ENCODE measurements at places on chromosomes 3 and 15.

DNA sequence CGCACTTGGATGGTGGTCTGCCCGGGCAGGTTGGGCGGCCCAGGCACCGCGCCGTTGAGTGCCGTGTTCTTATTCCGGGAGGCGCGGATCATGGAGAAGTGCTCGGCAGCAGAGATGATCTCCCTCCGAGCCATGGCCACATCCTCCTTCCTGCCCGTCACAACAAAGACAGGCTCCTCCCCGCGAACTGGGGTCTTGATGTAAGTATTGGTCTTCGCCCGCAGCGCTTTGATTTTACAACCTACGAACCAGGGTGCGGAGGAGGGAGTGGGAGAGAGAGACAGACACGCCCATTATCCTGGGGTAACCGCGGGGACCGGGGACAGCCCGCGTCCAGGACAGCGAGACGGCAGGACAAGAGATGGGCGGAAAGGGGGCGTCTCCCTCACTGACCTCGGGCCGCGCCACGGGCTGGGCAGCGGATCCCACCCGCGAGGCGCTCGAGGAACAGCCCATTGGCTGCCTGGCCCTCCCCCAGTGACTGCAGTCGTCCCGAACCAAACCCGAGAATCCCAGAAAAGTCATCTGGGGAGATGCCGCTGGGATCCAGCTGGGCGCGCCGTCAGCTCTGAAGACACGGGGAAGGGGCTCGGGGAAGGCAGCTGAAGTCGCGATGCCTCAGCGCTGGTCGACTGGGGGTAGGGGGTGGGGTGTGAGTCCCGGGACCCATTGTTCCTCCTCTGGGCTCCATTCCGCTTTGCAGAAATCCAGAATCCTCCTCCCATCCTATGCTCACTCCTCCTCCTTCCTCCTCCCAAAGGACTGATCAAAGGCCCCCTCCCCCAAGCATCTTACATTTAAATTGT lies 1.2 kb downstream of the MEX3B start:
- DNase-seq, result no peak

GRCh38 chr15:64249406-64249805 lies 86.6 kb upstream of the PPIB start:
- no peak for DNase-seq

GRCh38 chr3:71577011-71577410 lies 6.5 kb downstream of the FOXP1 start:
- no peak for DNase-seq

GRCh38 chr15:84108728-84109127 lies 126.8 kb upstream of the GOLGA6L4 start:
- DNase-seq, result peak; percentile 3

GRCh38 chr3:108552267-108553159 lies 36.7 kb downstream of the CIP2A start:
- DNase-seq, result peak; percentile 57

All from COLO829 (cell line).